ENCODE measurements at places on chromosomes 2 and 18.

- DNase-seq, result no peak
Observed at GRCh38 chr18:6610466-6610865, 119.0 kb upstream of the ARHGAP28 start.

DNA sequence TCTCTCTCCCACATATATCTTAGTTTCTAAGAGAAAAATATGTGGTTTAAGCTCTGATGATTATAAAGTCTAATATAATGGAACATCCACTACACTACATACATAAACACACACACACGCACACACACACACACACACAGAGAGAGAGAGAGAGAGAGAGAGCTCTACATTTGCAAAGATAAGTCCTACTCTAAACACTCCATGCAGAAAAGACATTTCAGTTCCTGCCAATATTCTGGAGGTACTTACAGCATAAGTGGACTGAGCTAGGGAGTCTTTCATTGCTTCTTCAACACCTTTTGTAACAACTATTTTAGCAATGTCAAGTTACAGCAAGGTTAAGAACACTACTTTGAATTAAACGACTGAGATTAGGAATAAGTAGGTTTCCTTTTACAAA is 80.1 kb downstream of the FIGN start:
- no peak for DNase-seq

GRCh38 chr2:51629406-51629805 is 597.5 kb upstream of the NRXN1 start:
- DNase-seq, result no peak

DNA sequence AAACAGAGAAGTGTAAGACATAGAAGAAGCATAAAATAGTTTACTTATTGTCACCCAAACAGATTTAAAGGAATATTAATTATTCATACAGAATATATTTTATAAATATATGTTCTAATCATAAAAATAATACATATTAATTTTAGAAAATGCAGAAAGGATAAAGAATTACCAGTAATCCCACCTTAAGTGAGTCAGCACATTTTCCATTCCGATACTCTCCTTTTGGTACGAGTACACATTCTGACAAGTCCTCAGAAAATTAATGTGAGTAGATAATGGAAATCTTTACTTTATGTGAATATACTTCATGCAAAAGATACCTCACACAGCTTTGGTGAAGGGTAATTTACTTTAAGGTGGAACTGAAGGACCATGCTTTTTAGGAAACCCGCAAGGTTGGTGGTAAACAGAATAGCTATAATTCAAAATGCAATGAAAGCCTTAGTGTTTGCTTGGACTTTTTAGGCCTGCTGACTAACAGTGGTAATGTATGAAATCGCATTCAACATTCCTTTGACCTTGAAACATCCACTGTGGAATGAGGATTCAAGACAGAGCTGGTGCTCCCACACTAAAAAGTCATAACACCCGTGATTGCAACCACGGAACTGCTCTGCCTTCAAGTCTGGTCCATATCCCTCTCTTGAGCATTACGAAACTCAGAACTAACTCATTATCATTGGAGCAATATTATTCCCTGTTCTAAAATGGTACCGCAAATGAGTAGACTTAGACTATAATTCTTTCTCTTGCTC is 28.1 kb upstream of the HTR2B start:
- no peak for DNase-seq

DNA sequence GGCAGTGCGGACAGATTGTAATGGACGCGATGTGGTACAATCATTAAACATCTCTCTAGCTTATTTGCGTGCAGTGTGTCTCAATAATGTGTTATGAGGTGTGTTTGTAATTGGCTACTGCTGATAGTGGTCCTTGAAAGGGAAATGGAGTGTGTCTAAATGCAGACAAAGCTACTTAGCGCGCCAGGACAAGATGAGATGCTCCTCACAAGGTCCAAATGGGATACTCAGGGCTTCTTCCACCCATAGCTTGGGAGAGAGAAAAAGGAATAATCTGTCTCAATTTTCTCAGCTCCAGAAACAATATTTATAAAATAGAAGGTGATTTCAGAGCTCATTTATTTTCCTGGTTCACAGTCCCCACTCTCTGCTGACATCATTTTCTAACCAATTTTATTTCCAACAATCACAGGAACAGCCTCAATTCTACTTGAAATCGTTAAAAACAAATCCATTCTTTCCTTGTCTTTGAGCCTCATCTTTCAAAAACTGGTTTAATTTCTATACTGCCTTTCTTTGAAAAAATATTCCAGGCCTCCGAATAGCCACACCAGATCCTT is 28.5 kb downstream of the GALNT14 start:
- no peak for DNase-seq

DNA sequence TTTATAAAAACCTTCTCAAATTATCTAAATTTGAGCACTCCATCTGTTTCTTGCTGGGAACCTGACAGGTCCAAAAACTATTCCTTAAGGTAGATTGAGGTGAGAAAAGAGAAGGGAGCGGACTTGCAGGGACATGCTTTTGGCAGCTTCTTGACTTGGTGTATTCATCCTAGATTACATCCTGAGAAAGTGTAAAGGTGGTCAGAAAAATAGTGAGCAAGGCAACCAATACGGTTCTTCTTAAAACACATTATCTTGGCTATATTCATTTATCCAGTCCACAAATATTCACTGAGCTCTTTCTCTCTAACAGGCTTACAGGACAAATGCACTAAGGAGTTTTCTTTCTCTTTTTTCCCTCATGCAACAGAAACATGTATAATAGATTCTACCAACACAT is 230.0 kb downstream of the LRP1B start:
- no peak for DNase-seq

DNA sequence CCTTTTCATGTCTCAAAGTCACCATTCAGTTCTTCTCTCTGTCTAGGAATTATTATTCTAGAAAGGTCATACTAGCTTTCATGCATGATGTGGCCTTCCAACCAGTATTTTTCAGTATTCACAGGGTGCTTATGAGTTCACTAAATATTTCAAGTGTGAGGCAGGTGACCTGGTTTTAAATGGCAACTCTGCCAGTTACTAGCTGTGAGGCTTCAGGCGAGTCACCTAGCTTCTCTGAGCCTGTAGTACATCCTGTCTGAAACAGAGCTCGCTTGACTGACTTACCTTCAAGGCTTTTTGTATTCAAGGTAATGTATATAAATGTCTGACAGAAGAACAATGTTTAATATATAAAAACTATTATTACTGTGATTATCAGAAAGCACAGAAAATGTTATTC is 19.4 kb upstream of the ACVR1 start:
- DNase-seq, result no peak

DNA sequence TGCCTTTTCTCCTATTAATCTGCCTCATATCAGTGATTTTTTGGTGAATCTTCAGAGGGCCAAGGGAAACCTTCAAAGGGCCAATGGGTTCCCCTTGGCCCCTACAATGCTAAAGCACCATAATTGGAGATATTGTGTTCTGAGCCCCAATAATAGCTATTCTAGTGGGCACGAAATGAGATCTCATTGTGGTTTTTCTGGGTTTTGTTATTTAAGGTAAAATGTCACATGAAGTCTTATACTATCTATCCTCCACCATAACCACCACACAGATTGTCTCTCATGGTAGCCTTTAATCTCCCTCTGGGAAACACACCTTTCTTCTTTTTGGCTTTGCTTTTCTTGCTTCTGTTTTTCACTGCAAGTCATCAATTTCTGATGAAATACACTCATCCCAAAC is 152.8 kb downstream of the B3GNT2 start:
- DNase-seq, result no peak

GRCh38 chr2:240461471-240462072 is 26.1 kb downstream of the GPC1 start:
- DNase-seq, result no peak

DNA sequence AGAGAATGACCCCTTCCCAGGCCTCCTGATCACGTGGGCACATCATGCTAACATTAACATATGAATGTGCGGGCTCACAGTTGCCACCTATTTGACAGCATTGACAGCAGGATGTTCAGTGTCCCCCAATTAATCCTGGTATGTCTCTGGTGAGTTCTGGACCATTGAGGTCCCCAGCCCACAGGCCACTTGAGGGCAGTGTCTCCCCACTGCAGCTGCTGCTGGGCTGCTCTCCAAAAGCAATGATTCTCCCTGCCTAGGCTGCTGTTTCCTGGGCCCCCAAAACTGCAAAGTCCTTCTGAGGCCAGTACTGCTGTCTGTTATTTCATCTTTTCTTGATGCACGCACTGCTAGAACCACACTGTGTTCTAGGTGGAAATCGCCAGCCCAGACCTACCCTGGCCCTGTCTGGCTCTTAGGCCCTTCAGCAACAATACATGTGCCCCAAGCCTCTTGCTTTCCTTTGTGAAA is 52.7 kb upstream of the MAPK4 start:
- DNase-seq, result peak; percentile 65

- no peak for DNase-seq
Observed at GRCh38 chr2:75597949-75598348, 37.2 kb upstream of the EVA1A start.

DNA sequence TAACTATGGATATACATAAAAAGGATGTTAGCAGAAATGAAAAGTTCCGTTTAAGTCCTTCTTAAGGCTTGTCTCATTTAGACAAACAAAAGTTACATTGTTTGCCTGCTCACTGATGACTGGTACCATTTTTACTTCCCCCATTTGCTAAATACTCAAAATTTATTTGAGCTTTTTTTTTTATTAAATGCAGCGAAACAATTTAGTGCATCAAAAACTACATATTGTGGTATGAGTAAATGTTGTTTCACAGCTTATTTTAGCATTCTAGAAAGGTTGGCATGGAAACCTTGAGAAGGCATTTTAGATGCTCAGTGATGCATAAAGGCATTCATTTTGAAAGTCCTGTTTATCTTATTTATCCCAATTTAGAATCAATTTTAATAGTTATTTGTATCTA is 100.0 kb downstream of the MAP2 start:
- DNase-seq, result peak; percentile 23

DNA sequence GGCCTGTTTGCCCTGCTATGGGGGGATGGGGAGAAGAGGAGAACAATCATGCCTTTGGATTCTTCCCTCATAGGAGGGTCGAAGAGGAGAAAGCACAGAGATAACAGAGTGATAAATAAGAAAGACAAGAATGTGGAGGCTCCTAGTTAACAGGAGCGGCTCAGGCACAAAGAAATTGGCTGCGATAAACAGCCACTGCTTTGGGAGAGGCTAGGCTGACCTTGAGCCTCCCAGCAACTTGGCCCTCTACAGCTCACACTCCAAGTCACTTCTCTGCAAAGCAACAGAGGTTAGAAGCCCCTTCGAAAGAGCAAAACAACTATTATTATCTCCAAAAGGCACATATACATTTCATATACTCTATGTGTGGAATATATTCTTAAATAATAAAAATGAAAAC is 69.5 kb downstream of the ZBTB7C start:
- DNase-seq, result no peak

DNA sequence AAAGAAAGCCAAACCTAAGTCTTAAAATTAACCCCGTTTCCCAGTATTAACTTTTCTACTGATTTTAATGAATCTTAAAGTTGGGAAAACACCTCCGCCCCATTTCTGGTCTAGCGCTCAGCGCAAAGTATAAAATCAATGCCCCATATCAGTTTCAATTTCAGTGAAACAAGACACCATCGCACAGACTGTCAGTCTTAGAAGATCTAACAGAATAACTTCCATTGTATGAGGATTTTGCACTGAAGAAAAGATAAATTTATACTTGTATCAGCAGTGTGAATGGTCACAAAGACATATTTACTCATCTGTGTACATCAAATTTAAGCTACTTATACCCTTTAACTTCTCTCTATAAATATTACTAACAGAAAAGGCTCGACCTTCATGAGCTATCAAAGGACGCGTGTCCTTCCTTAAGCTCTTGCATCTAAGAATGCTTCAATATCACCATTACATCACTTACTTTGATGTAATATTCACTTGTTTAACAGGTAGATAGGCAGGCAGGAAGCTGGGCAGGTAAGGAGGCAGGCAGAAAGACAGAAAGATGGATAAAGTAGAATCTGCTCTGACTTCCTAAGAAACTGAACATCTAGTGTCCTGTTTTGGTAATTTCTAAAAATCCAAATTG is 183.0 kb downstream of the TCF4 start:
- no peak for DNase-seq
